CD4-positive, alpha-beta T cell (primary cell): ENCODE measurements at places on chromosomes 12 and 14.

DNA sequence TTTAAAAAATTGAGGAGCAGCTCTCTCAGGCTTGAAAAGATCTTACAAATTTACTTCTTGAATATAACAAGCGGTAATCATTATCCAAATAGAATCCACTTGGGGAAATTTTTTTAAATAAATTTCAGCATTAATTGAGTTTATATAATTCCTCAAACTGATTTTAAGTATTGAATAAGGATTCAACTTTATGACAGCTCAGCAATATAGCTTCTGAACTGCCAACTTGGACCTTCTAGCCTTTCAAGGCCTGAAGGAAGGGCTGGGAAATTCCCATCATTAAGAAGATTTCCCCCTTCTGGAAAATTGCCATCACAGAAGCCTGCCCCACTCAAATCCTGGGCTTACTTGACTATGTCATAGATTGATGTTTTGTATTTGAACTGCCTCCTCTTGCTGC lies 57.5 kb upstream of the GARIN2 start:
- no peak for DNase-seq

GRCh38 chr12:10082117-10082874 lies 16.5 kb downstream of the CLEC1A start:
- no peak for DNase-seq

GRCh38 chr14:75909630-75910029 lies 72.2 kb downstream of the TGFB3 start:
- no peak for DNase-seq

DNA sequence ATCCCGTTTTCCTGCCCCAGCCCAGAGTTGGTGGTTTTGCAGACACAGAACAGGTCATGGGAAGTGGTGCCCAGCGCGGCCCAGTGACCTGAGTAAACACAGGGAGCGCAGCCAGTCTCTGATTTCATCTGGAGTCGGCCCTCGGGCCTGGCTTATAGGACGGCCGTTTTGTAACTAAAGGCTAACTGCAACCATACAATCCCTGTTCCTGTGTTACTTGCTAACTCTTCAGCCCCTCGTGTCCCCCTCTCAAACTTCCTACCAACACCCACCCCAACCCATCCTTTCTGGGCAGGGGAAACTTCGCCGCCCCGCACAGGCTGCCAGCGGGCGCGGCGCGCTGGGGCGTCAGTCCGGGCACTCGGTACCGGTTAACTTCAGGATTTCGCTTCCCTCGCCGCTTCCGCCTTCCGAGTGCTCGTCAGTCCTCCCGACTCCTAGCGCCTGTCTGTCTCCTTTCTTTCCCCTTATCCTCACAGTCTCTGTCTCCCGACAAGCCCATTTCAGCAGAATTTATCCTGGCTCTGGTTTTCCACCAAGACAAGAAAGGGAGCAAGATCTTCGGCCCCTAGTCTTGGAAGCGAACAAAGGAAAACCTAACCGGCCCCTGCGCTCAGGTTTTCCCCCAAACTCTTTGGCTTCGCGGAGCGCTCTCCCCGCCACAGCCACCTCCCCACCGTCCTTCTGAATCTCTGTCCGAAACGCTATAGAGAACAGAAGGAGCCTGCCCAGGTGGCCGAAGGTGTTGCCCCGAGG lies 2.0 kb downstream of the SIX1 start:
- no peak for DNase-seq

DNA sequence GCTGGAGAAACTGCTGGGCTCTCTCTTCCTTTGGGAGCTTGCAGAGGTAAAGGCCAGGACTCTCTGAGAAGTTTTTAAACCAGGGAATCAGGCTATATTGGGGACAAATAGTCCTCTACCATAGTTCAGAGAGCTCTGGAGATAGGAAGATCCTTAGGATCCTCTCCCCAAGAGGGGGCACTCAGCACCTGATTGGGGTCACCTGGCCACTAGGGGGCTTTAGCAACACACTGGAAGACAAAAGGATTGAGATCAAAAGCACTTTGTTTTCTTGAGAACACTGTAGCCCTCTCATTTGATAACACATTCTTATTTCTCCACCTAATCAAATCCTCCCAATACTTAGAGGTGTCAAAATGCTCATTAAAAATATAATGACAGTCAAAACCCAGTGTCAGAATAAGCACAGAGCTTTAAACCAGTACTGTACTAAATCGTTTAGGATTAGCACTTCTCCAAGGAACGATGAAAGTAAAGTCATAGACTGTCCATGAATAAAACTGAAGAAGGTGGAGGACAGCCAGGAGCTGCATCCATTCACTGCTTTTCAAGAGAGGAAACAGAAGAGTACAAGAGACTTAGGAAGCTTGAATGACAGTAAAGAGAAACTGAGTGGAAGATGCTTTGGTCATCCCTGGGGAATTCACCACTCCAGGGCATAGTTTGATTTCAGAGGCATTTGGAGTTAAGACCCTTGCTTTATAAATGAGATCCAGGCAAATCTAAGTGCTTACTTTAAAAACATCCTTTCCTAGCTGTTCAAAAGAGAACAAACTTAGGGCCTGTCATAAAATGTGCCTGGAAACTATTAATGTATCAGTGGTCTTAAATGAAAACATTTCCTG lies 26.5 kb downstream of the BMP4 start:
- no peak for DNase-seq

DNA sequence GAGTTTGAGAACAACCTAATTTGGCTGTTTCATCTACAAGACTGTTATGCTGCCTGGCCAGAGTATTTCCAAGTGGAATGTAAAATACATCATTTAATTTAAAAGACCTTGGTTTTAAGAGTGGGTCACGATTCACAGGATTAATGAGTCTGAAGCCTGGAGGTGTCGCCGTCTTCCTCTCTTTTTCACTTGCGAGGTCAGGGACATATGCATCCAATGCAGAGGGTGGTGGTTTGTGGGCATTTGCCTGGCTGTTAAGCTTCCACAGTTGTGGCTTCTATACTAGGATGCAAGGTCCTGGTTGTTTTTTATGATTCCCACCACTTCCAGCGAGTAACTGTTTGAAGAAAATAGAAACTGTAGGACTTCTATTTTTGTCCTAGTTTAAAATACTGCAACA lies 22.8 kb upstream of the RASSF3 start:
- DNase-seq = no peak

- no peak for DNase-seq
These were observed 162.1 kb downstream of the ADCK1 start for GRCh38 chr14:77961847-77962580.

DNA sequence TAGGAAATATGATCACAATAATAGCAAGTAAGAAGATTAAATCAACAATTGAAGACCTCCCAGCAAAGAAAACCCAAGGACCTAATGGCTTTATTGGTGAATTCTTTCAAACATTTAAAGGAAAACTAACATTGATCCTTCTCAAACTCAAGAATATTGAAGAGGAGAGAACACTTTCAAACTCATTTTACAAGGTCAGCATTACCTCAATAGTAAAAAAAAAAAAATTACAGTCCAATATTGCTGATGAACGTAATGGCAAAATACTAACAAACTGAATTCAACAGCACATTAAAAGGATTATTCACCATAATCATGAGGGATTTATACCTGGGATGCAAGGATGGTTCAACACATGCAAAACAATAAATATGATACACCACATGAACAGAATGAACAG lies 33.7 kb upstream of the LGR5 start:
- DNase-seq = no peak

DNA sequence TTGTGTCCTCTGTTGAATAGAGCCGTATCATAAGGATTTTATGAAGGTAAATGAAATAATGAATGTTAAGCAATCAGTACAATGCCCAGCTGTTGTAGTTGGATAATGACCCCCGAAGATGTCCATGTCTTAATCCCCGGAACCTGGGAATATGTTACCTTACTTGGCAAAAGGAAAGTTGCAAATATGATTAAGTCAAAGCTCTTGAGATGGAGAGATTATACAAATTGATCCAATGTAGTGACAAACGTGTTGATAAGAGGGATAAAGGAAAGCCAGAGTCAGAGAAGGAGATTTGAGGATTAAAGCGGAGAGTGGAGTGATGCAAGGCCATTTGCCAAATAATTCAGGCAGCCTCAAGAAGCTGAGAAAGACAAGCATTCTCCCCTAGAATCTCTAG lies 19.2 kb upstream of the MGAT4C start:
- no peak for DNase-seq
